ENCODE measurements at places on chromosomes 7 and 10.

DNA sequence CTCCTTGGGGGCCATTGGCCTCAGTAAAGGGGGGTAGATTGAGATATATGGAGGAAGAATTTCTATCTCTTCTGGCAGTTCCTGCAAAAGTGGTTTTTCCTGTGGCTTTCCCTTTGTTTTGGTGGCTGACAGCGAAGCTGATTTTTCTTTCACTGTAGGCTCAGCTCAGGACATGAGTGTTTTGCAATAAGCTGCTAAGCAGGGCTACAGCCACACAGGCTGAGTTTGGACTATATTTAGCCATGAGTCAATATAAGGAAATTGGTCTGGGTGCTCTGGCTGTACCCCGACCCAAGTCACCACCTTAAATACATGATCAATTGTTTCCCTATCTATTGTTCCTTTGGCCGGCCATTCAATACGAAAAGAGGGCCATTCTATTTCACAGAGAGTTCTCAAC is 212.7 kb upstream of the KCND2 start:
- DNase-seq, result peak; percentile 60

DNA sequence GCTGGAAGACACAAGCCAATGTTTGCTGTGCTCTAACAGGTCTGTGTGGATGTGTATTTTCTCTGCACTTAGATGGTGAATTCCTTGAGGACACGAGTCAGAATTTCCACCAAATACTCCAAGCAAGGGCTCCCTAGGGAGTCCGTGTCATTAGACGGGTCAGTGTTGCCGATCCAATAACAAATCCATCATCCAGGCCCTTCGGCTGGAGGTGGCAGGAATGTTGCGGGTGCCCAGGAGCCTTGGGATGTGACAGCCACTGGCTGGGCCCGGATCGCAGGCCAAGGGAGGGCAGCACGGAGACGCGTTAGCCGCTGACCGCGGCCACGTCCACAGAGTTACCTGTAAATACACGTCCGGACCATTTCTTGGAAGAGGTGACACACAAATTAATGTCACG is 186.8 kb downstream of the WDR37 start:
- DNase-seq, result no peak

DNA sequence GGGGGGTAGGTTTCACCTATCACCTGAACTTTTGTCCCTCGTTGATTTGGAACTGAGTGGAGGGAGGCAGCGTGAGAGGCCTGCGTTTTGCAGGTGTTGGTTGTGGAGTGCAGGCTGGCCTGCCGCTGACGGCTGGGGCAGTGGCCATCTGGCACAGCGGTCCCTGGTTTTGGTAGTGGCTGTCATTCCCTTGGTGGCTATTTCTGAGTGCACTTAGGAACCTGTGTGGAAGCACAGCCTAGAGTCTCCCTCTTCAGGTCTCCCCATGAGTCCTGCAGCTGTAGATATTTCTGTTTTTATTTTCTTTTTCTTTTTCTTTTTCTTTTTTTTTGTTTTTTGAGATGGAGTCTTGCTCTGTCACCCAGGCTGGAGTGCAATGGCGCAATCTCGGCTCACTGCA is 129.2 kb downstream of the CUL2 start:
- peak; percentile 49 for DNase-seq

DNA sequence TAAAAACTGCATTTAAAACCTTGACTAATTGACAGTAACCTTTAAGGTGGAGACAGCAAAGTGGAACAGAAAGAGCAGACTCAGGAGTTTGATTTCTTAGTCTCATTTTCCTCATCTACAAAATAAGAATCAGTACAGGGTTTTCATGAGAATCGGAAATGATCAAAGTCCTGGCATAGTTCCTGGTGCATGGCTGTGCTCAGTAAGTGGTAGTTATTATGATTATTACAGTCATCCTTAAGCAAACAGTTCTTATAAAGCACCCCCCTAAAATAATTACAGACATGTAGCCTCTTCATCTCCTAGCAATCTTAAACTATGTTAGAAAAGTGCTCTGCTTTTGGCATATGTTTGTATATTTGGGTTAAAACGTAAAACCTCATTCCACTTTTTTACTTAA is 18.0 kb downstream of the NEBL start:
- no peak for DNase-seq

- DNase-seq, result no peak
Observed at GRCh38 chr7:65731562-65732035, 141.3 kb upstream of the VKORC1L1 start.

DNA sequence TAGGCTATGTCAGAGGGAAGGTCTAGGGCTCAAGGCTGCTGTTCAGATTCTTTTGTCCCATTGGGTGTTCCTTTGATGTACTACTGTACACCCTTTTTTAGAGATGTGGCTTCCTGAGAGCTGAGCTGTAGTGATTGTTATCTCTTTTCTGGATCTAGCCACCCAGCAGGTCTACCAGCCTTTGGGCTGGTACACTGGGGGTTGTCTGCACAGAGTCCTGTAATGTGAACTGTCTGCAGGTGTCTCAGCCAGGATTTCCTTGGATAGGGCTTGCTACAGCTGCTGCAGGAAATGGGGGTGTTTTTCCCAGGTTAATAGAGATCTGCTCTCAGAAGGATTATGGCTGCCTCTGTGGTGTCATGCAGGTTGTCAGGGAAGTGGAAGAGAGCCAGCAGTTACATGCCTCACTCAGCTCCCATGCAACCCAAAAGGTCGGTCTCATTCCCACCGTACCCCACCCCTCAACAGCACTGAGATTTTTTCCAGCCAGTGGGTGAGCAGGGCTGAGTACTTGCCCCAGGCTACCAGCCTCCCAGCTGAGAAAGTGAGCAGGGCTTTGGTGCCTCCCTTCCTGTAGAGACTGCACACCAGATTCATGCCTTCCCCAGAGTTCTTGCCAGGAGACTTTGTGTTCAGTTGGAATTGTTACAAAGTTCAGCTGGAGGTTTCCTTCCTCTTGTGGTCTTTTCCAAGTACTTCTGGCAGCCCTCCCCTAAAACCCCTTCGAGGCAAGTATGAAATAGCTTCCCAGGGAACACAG is 63.3 kb downstream of the ZNF107 start:
- no peak for DNase-seq

DNA sequence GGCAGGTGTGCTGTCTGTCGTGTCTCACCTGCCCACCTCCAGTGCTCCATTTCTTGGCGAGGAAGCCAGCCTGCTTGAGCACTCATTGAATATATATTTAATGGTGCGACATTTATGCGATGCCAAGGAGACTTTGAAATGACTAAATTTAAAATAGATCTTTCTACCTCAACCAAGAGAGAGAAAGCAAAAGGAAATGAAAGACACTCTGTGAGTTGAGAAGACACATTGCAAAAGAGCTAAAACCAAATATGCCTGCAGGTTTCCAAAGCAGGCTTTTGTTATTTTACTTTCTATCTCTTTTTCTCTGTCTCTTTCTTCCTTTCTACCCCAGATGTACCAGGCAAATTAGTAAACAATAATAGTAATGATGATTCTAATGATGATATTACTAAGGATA is 53.6 kb upstream of the AOAH start:
- no peak for DNase-seq

DNA sequence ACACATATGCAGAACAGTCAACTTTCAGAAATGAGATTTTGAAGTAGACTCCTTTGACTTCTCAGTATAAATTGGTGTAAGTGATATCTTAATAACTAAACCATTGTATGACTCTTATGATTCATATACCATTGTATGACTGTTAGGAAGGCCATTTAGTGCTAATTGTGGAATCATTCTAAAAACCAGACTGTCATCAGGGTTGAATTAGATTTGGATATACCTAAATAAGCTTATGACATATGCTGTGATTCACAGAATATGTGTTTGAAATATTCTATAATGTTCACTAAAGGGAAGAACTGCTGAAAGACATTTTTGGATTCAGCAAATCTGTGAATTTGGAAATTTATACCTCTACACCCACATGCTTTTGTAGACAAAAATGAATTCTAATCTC is 438.1 kb downstream of the MDFIC start:
- DNase-seq, result no peak

DNA sequence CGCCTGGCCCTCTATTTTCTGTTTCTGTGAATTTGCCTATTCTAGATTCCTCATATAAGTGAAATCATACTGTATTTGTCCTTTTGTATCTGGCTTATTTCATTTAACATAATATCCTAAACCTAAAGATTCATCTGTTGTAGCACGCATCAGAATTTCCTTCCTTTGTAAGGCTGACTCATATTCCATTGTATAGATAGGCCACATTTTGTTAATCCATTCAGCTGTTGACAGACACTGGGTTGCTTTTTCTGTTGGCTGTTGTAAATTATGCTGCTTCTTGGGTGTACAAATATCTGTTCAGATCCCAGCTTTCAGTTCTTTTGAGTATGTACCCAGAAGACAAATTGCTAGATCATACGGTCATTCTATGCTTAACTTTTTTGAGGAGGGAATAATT is 28.8 kb upstream of the CUL1 start:
- DNase-seq, result peak; percentile 24

DNA sequence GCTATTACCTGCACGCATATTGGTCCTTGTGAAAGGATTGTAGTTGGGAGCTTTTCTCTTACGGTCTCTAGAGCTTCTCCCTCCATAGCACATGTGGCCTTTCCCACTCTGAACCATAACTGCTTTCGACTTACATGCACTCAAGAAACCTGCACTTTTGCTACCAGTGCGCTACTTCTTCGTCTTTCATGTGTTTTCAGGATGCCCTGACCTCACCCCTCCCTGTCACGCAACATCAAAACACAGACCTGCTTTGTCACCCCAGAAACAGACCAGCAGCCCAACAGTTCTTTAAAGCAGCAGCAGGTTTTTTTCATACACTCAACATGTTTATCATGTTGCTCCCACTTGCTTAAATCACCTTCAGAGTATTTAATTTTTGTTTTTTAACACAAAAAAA is 243.5 kb upstream of the TCF7L2 start:
- no peak for DNase-seq

- no peak for DNase-seq
Observed at GRCh38 chr7:151871189-151871735, 5.7 kb downstream of the PRKAG2 start.

- no peak for DNase-seq
Observed at GRCh38 chr7:159109653-159110035, 35.0 kb downstream of the VIPR2 start.

DNA sequence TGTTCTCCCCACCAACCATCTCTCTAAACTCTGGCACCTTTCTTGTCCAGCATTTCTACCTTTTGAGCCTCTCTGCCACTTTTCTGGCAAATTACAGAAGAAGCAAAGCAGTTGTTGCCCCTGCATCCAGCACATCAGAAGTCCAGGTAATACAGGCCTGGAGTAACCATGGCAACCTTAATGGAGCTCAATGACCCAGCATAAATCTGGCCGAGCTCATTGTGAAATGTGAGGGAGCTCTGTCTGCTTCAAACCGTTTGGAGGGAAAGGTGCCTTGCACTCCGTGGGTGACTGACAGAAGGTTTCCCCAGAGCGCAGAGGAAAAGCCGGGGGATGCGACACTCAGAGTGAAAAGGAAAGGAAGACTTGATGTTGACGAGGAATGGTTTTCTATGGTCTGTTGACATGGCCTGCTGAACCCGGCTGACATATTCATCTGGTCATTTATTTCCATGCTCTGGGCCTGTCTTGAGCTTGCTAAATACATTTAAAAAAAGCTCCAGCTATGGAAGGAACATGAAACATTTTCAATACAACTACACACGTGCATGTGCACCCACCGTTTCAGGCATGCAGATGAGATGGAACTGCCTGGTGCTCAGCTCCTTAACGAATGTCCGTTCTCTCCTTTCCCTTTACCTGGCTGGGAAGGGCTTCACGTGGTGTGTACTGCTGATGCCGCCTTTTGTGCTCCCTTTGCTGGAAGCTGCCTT is 74.9 kb downstream of the ADRA2A start:
- DNase-seq, result no peak

GRCh38 chr10:70543911-70544310 is 58.6 kb downstream of the PRF1 start:
- DNase-seq, result no peak

- no peak for DNase-seq
Observed at GRCh38 chr10:6563075-6563474, 17.0 kb downstream of the PRKCQ start.

- no peak for DNase-seq
Observed at GRCh38 chr10:6023661-6024333, 38.4 kb downstream of the IL2RA start.

GRCh38 chr7:155230169-155230593 is 67.5 kb upstream of the INSIG1 start:
- DNase-seq, result peak; percentile 88

DNA sequence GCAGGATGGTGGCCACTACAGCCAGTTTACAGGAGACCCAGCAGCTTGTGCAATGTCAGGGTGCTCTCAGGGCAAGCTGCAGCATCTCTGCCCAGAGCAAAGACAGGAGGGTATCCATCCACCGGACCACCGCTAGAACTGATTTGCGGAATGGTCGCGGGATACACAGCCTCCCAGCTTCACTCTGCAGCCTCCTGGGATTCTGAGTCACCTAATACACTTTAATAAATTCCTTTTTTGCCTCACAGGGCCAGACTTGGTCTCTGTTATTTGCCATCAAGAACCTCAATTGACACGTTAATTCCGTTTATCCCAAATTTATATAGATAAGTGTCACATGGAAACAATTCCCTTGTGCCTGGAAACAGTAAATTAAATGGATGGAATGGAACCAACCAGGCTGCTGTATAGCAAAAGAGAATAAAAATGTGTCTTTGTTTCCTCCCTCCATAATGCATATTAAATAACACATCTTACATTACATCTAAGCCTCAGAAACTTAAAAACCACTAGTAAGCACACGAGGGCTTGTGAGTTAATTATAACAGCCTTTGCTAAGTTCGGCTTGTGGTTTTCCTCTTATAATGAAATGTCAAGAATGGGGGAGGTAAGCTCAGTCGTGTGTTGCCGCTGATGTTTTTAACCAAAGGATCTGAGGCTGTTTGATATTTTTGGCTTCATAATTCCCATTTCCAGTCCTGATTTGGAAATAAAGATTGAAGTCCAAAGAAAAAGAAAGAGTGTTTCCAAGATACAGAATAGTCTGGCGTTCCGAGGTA is 52.1 kb downstream of the ADRB1 start:
- DNase-seq, result no peak

GRCh38 chr10:72503241-72503640 is 122.6 kb downstream of the MICU1 start:
- DNase-seq, result peak; percentile 77

- DNase-seq, result no peak
Observed at GRCh38 chr7:77958436-77958835, 159.9 kb downstream of the PHTF2 start.

- DNase-seq, result no peak
Observed at GRCh38 chr10:17648243-17649035, 4.5 kb downstream of the STAM start.

Measured in fibroblast of pulmonary artery (primary cell).